ENCODE measurements at places on chromosomes 2 and 18.

DNA sequence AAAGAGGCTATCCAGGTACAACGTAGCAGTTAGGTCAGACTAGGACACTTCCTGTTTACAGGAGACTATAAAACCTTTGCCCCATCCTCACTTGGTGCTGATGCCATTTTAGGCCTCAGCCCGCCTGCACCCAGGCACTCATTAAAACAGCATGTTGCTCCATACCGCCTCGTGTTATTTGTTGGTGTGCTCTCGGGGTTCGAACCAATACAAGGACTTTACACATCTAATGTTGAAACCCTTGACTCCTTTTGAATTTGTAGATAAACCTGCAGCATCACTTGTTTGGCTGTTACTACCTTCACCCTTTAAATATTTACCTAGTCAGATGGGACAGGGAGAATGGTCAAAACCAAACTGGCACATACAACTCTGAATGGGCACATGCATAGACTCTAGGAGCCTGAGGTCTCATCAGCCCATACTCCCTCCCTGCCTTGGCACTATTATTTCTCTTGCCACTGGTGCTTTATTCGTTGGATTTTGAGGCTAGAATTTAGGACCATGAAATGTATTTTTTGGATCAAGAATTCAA lies 40.9 kb upstream of the CHST9 start:
- no peak for DNase-seq

GRCh38 chr2:45288532-45289417 lies 279.5 kb upstream of the SIX2 start:
- no peak for DNase-seq

DNA sequence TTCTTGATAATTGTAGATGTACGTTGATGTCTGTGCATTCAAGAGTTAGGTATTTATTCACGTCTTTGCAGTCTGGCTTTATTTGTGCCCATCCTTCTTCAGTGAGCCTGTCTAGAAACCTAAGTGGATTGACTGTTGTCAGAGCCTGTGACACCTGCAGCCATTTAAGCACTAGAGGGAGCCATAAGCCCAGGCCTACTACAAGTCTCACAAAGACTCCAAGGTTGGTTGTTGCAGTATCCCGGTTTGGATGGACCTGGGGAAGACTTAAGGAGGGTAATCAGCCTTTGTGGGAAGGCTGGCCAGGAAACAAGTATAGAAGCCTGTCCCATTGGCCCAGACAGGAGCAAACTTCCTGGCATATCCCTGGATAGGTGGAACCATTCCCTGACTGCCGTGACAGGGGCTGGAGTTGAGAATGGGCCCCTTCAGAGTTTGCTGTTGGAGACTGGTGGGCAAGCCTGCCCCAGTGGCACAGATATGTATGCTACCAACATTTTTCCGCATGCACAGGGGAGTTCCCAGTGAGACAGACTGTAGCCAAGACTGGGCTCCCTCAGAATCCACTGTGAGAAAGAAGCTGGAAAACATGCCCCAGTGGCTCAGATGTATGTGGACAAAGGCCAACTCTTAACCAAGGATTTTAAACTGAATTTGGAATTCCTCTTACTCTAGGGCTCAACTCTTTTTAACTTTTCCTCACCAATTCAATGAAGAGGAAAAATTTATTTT lies 9.3 kb upstream of the LRRC30 start:
- peak; percentile 46 for DNase-seq

DNA sequence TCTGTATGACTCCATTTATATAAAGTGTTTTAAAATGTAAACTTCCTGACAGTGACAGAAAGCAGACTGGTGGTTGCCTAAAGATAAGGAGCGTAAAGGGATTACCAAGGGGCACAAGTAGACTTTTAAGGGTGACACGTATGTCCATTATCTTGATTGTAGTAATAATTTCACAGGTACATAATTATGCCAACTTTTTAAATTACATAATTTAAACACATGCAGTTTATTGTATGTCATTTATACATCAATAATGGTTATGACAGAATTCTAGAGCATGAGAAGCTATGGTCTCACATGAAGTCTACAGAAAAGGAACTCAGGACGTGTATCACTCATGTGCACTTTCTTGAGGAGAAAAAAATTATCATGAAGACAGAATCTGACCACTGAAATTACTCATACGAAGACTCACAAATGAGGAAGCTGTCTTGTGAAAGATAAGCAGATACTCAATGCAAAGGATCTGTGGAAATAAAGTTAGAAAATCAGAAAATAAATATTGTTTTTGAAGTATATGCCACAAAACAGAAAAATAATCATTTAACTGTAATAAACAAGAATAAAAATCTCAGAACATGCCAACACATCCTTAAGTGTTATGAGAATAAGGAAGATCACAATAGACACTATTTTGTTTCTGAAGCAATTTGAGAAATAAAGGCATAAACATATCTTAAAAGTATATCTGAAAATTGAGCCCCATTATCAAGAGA lies 84.4 kb downstream of the TMEM131 start:
- no peak for DNase-seq

GRCh38 chr18:3121259-3121658 lies 98.5 kb downstream of the MYOM1 start:
- DNase-seq = no peak

GRCh38 chr2:200809506-200810251 lies 2.0 kb upstream of the BZW1 start:
- DNase-seq = no peak

GRCh38 chr2:187869195-187869594 lies 315.0 kb upstream of the TFPI start:
- no peak for DNase-seq

GRCh38 chr2:240287011-240287410 lies 146.6 kb upstream of the OTOS start:
- no peak for DNase-seq

GRCh38 chr2:152221839-152222238 lies 46.3 kb upstream of the STAM2 start:
- DNase-seq = no peak

DNA sequence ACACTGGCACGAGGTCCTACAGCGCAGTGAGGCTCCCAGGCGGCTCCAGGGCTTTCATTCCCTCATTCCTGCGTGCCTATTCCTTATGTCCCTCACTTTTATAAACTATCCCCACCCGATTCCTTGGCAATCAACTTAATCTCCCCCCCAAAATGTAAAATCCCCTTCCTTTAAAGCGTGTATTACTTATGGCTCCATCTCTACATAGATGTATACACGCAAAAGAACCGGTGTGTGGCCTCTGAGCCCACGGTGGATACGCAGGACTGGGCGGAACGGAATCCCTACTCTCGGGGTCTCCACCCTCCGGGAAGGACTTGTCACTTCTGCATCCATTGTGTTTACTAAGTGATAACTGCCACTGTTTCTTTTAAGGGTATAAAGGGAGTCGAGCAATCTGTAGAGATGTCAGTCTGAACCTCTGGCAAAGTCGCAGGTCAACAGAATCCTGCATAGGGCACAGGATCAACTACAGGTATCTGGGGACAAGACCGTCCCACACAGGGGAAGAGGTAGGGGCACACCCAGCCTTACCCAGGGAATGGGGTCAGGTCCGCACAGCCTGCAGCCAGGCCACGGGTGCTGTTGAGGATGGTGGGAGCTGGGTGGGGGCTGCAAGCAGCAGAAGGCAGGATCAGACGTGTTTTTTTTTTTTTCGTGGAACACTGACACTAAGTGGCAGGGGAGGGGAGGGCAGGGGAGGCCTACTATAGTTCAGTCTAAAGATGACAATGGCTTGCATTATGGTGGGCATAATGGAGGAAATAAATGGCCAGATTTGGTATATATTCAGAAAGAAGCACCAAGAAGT lies 42.1 kb downstream of the HDLBP start:
- DNase-seq = no peak

DNA sequence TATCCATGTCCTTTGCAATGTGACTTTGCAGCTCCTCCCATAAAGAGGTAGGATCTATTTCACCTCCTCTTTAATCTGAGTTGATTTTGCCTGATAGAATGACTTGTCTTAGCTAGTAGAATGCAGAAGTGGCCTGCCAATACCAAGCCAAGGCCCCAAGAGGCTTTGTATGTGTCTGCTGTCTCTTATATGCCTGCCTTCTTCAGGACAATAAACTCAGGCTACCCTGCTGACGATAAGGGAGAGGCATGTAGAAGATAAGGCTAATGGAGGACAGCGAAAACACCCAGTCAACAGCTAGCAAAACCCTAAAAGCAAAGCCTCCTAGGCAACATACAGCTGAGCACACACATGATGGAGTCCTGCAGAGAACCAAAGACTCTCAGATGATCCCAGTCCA lies 1.8 kb upstream of the ZC3H8 start:
- no peak for DNase-seq

DNA sequence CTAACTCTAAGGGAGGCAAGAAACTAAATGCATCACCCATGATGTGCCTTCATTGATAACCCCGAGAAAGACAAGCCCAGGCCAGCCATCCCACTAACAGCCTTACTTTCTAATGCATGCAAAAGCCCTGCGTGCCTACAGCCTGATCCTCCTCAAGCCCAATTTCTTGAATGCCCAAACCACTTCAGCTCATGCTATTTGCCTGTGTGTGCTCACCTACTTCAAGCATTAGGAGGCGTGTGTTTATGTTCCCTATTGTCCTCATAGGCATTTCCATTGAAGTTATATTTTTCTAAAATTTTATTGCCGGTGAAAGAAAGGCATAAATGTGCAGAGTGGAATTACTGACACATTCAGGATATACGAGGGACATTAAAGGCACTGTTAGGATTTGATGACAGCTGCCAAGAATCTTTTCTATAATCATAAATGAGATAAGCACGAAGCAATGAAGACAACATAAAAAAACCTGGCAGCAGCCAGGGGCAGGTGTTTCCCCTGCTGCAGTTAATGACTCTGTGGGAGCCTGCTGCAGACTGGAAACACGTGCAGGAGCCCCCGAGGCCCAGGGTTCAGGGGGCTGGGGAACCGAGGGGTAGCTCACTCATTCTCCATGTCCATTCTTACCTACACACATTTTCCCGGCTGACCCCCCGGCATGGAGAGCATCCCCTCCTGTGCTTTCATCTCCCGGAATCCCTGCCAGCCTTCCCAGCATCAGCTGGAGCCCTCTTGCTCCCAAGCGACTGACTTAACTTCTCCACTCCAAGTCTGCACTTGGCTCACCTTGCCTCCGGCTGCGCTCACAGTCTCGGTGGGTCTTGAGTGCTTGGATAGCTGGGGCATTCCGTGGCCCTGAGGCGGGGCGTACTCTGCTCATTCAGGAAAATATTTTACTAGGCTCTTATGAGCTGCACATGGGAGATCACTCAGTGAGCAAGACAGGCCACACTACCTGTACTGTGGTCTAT lies 292.3 kb upstream of the SIX2 start:
- DNase-seq = no peak

DNA sequence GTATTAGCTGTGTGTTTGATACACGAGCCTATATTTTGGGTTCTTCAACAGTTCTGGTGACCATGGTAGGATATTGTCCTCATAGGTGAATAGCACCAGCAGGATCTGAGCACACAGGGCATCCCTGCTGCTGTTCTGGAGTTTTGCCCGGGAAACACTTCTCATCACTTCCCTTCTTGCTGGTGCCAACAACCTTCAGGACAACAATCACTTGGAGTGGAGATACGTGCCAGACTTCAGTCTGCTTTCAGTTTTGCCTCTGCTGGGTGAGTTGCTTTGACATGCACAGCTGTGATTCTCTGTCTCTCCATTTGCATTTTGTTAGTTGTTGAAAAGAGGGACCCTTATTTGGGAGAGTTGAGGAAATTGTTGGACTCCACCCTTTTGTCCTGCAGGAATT lies 1347.2 kb upstream of the DDX18 start:
- DNase-seq = no peak

- no peak for DNase-seq
These were observed 80.3 kb downstream of the GORASP2 start for GRCh38 chr2:171009386-171009785.

GRCh38 chr2:158034198-158034866 lies 67.3 kb upstream of the UPP2 start:
- peak; percentile 46 for DNase-seq

- no peak for DNase-seq
These were observed 115.1 kb downstream of the PLCL1 start for GRCh38 chr2:197919487-197919886.

DNA sequence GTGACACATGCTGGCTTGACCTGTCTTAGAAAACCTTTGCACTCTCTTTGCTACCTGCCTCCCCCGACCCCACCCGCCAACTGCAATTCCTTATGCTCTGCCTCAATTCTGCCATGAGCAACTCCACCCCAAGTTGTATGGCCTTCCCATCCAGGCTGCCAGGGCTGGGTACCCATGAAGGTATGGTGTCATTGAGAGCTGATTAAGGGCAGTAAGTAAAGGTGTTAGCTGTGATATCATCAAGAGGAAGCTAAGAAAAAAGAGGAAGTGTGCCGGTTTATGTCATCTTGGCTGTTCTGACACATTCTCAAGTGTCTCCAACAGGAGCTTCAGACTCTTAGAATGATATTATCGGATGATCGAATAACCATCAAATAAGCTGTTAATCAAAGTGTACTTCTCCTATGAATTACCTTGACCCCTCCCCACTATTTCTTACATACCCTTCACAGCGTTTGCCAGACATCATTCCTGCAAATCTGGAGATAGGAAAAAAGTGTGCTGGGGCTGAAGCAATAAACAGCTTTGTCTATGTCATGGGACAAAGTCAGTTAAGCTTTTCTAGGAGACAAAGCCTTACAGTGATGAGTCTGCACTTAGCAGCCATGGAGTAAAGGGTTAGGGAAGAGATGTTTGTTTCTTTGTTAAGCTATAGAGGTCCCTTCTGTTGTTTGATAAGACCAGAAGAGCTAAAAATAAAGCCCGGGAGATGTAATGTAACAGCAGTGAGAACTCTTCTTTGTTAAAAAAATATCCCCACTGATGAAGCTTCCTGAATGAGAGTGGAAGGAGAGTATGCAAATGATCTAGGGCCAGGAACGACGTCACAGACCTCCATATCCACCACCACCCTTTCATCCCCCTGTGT lies 40.4 kb upstream of the SMAD2 start:
- DNase-seq = no peak

GRCh38 chr2:96951125-96951654 lies 35.2 kb downstream of the FAM178B start:
- peak; percentile 95 for DNase-seq

DNA sequence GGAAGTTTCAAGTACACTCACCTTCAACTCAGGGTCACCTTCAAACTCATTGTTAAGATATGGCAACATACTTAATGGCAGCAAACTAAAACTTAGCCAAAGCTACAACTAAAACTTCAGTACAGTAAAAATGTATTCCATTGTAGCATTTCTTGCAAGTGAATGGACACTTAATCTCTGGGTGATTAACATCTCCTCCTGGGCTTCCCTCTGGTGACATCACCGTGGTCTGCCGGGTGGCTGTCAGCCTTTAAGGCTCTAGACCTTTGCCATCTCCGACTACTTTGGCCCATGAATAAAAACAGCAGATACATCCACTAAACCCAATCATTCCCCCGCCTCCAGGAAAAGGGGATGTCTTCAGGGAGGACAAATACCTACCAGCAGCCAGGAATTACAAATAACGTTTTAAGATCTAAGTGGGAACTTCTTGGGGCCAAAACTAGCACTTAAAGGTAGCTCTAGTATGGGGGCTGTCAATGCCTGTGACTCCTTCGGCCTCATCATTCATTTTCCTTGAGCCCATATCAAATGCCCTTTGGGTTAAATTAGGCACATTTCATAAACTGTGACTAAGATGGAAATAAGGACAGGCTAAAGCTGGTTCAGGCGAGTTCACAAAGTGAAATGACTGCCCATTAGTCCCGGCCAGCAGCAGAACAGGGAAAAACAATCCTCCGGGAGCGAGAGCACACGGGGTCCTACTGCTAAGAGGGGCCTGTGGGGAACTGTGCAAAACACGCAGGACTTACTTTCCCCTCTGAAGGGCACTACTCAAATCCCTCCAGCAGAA lies 1.1 kb downstream of the TFCP2L1 start:
- DNase-seq = no peak

Measured in HuH-7 (cell line).